ENCODE measurements at places on chromosomes 3 and 15. TPM values are rescaled to one million over a fixed set of nuclear protein-coding genes. Genes with fewer than 3 reads are reported as not detected.

The CCDC54 gene
- total RNA-seq: not detected

The GRK7 gene
- not detected for total RNA-seq

The ALDH1A2 gene
- total RNA-seq: not detected

The GOLIM4 gene
- total RNA-seq: 31.5 TPM

The THUMPD3 gene
- 62.4 TPM for total RNA-seq

The SMCO1 gene
- not detected for total RNA-seq

The GPR171 gene
- total RNA-seq: not detected

The SPINK8 gene
- not detected for total RNA-seq

The PATL2 gene
- total RNA-seq: not detected

The PLA1A gene
- total RNA-seq: 0.11 TPM

The ZNF80 gene
- total RNA-seq: not detected

The TXNRD3 gene
- total RNA-seq: 20.7 TPM

The FOXB1 gene
- not detected for total RNA-seq

The GNAT1 gene
- total RNA-seq: 0.15 TPM

The ARID3B gene
- total RNA-seq: 5.3 TPM

The SERPINI2 gene
- not detected for total RNA-seq

The TM4SF4 gene
- total RNA-seq: 0.95 TPM

The RCCD1 gene
- total RNA-seq: 15.1 TPM

The TMEM42 gene
- 5.0 TPM for total RNA-seq

The VPS13C gene
- 27.6 TPM for total RNA-seq

The RYR3 gene
- total RNA-seq: not detected

The MNS1 gene
- total RNA-seq: 2.3 TPM

The ST8SIA2 gene
- total RNA-seq: not detected

The NEK11 gene
- 2.2 TPM for total RNA-seq

The NPAP1 gene
- total RNA-seq: not detected

The EEFSEC gene
- 6.4 TPM for total RNA-seq

The PYGO1 gene
- total RNA-seq: 2.6 TPM

The CPLX3 gene
- total RNA-seq: not detected

The DISP2 gene
- total RNA-seq: 0.15 TPM

The TADA3 gene
- total RNA-seq: 37.1 TPM

The FHIT gene
- 4.1 TPM for total RNA-seq

The ITGA11 gene
- not detected for total RNA-seq

The RTF1 gene
- total RNA-seq: 17.9 TPM

The SSR3 gene
- total RNA-seq: 268 TPM

The CERS3 gene
- not detected for total RNA-seq

The SLC12A1 gene
- not detected for total RNA-seq

The TMEM266 gene
- total RNA-seq: 0.04 TPM

The NR2E3 gene
- not detected for total RNA-seq

The SLC28A2 gene
- 0.08 TPM for total RNA-seq

Data from HepG2 (cell line).